ENCODE measurements at places on chromosomes 1 and 21. TPM values are rescaled to one million over a fixed set of nuclear protein-coding genes. Genes with fewer than 3 reads are reported as not detected.

GRCh38 chr1:230359992-230360668, 66.0 kb downstream of the PGBD5 start:
- H3K27me3 ChIP-seq, result no peaks in the 10 kb centered on the region
- no peak overlapping the region for H3K27ac ChIP-seq
- H3K4me3 ChIP-seq, result no peak overlapping the region
- no peak for DNase-seq

DNA sequence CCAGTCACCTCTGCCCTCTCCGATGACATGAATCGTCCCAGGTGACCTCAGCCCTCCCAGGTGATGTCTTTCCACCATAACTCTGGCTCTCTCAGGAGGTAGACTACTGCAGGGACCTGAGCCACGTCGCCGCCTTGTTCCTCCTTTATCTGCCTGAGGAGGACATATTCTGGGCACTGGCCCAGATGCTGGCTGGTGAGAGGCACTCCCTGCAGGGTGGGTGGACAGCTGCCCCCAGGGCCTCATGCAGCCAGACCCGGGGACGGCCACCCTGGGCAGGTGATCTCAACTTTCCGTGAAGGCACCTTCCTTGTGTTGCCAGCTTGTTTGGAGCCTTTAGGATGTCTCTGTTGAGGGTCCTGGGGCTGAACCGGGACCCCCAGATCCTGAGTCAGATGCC, 13.9 kb upstream of the ZBTB17 start:
- H3K4me3 ChIP-seq, result no peak overlapping the region
- H3K27ac ChIP-seq, result no peak overlapping the region
- H3K27me3 ChIP-seq, result no peaks in the 10 kb centered on the region
- no peaks in the 10 kb centered on the region for H3K36me3 ChIP-seq

GRCh38 chr21:37555672-37556261, 189.2 kb downstream of the DYRK1A start:
- H3K4me3 ChIP-seq, result no peak overlapping the region
- H3K27ac ChIP-seq, result no peak overlapping the region
- no peaks in the 10 kb centered on the region for H3K4me1 ChIP-seq
- H3K27me3 ChIP-seq, result peaks cover 8% of the 10 kb centered on the region

Gene S100A6
- 232 TPM for total RNA-seq

Gene MAP10
- 5.0 TPM for total RNA-seq

DNA sequence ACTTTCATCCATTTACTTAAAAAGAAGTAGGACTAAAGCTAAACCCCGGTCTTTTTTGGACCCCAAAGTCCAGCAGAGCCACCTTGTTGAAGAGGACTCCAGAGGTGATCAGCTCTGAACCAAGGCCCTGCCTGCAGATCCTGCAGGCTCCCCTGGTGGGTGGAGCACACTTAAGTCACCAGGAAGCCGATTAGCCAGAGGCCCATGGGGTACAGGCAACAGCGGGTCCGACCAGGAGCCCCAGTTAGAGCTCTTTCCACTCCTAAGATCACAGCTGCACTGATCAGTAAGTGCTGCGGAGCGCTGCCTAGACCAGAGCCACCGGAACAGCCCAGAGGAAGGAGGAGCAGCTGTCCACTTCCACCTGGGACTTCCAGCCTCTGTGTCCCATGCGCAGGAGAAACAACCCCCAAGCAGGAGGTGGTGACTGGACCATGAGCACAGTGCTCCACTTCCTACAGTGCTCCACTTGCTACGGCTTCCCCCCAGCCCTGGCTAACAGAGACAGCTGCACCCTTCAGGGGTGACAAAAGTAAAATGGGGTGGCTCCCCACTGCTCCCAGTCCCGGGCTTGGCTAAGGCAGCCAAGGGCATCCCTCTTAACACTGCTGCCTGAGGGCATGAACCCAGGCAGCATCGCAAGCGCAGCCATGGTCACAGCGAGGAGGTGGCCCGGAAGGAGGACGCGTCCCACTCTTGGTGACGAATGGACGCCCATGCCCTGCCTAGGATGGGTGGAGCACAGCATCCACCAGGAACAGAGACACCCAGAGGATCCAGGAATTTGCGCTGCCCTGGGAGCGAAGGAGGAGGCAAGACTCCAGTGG, 58.0 kb downstream of the NPHP4 start:
- no peaks in the 10 kb centered on the region for H3K27me3 ChIP-seq
- H3K4me3 ChIP-seq, result no peak overlapping the region
- H3K36me3 ChIP-seq, result peaks cover 25% of the 10 kb centered on the region
- DNase-seq, result no peak
- H3K4me1 ChIP-seq, result no peaks in the 10 kb centered on the region

GRCh38 chr1:234562334-234562733, 47.6 kb downstream of the IRF2BP2 start:
- no peak overlapping the region for H3K4me3 ChIP-seq
- H3K27me3 ChIP-seq, result no peaks in the 10 kb centered on the region
- no peak for DNase-seq

GRCh38 chr1:236618507-236618906, 14.2 kb upstream of the HEATR1 start:
- H3K4me3 ChIP-seq, result no peak overlapping the region
- H3K27ac ChIP-seq, result no peak overlapping the region
- DNase-seq, result no peak
- no peaks in the 10 kb centered on the region for H3K4me1 ChIP-seq
- H3K27me3 ChIP-seq, result peaks cover 55% of the 10 kb centered on the region
- no peaks in the 10 kb centered on the region for H3K36me3 ChIP-seq

Gene CDKN2C
- total RNA-seq, result 4.7 TPM

GRCh38 chr1:19964542-19964941, 14.9 kb downstream of the PLA2G2A start:
- H3K36me3 ChIP-seq, result peaks cover 13% of the 10 kb centered on the region
- no peaks in the 10 kb centered on the region for H3K4me1 ChIP-seq
- H3K4me3 ChIP-seq, result no peak overlapping the region
- no peak for DNase-seq
- H3K27me3 ChIP-seq, result peaks cover 23% of the 10 kb centered on the region
- no peak overlapping the region for H3K27ac ChIP-seq
